ENCODE measurements at places on chromosomes 5 and 9. TPM values are rescaled to one million over a fixed set of nuclear protein-coding genes. Genes with fewer than 3 reads are reported as not detected.

DNAH5 gene
- not detected for total RNA-seq

ARL14EPL gene
- total RNA-seq: not detected

GRCh38 chr9:8429768-8430167 lies 630.2 kb upstream of the DMAC1 start:
- H3K27me3 ChIP-seq: no peaks in the 10 kb centered on the region
- no peak overlapping the region for H3K27ac ChIP-seq
- H3K4me3 ChIP-seq: no peak overlapping the region
- DNase-seq: no peak
- no peaks in the 10 kb centered on the region for H3K4me1 ChIP-seq

DNA sequence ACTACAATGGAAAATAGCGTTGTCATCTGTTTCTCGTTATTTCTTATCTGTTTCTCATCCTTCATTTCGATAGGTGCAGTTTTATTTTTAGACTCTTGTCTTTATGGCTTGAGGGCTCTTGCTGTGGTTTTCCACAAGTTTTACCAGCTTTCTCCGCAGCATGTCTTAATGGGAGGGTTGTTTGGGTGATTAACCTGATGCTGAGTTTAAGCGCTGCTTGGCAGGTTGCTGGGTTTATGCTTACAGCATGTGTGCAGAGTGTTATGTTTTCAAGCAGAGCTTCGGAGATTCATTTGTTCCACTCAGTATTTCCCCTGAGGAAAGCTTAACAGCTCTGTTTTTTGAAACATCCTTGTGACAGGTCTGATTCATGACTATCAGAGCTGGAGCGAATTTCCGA lies 154.0 kb downstream of the SLC12A2 start:
- no peak for DNase-seq
- H3K27me3 ChIP-seq: no peaks in the 10 kb centered on the region
- H3K27ac ChIP-seq: no peak overlapping the region
- no peaks in the 10 kb centered on the region for H3K4me1 ChIP-seq
- H3K4me3 ChIP-seq: no peak overlapping the region
- H3K36me3 ChIP-seq: no peaks in the 10 kb centered on the region

DNA sequence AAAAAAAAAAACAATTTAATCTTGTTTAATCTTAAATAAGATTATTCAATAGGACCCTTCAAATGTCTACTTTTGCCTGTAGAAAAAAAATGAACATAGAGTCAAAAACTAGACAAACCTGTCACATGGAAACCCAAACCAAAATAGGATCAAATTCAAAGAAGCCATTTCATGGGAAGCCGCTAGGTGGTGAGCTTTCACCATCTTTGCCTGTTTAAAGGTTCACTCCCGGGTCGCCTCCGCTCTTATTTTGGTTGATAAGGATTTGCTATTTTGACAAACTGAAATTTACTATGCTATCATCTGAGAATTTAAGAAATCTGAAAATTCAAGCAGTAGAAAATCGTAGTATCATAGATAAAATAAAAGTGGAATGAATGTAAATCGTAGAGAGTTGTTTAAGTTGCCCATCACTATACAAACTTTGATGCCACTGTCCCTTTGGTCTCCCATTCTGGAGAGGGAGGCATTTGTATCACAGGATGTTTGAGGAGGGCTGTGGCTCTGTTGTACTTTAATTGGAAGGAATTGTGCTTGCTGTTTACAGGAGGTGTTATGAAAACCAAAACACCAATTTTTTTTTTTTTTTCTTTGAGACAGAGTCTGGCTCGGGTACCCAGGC lies 43.5 kb upstream of the DNAH5 start:
- H3K4me1 ChIP-seq: no peaks in the 10 kb centered on the region
- H3K36me3 ChIP-seq: no peaks in the 10 kb centered on the region
- H3K27me3 ChIP-seq: no peaks in the 10 kb centered on the region
- DNase-seq: no peak

- no peaks in the 10 kb centered on the region for H3K4me1 ChIP-seq
- no peak overlapping the region for H3K27ac ChIP-seq
- H3K36me3 ChIP-seq: no peaks in the 10 kb centered on the region
- H3K27me3 ChIP-seq: no peaks in the 10 kb centered on the region
Measured at GRCh38 chr5:133449181-133449580, 163.2 kb downstream of the FSTL4 start.

DNA sequence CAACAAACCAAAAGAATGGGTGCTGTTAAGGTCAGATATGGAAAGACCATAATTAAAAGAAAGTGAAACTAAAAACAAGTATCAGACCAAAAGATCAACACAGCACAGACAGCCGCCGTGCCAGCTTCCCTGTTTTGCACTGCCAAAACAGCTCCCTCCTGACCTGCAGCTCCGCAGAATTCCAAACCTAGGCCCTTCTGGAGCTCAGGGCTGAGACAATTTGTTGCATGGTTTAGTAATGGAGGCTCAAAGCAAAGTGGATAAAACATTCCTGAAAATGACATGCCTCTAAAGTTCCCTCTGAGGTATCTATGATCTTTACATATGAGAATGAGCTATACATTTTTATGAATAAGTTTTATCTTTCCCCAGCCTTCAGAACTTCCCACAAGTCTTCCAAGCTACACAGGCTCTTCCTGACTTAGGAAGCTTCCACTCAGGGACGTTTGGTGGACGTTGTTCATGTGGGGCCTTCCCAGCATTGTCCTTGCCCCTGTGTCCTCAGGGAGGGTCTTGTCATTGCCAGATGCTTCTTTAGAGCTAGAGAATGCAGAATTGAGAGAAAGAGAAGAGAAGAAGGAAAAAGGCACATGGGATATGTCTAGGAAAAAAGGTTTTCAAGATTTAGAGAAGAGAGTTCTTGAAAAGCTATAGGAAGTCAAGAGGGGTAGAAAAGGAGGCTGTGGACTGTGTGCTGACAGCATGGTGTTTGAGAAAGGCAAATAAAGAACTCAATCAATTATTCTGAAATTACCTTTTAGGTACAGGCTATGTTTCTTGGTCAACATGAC lies 28.4 kb upstream of the SSBP2 start:
- DNase-seq: peak; percentile 44
- H3K36me3 ChIP-seq: no peaks in the 10 kb centered on the region
- peak overlapping the region; percentile 51 for H3K4me3 ChIP-seq
- no peaks in the 10 kb centered on the region for H3K27me3 ChIP-seq
- H3K27ac ChIP-seq: peak overlapping the region; percentile 70
- H3K4me1 ChIP-seq: peaks cover 5% of the 10 kb centered on the region

GRCh38 chr5:77774981-77775789 lies 954 bp downstream of the TBCA start:
- H3K27ac ChIP-seq: peak overlapping the region; percentile 97
- DNase-seq: no peak
- peaks cover 26% of the 10 kb centered on the region for H3K4me1 ChIP-seq
- no peaks in the 10 kb centered on the region for H3K36me3 ChIP-seq
- H3K4me3 ChIP-seq: peak overlapping the region; percentile 72

GRCh38 chr5:144876990-144877389 lies 706.3 kb downstream of the KCTD16 start:
- H3K27me3 ChIP-seq: no peaks in the 10 kb centered on the region
- H3K36me3 ChIP-seq: no peaks in the 10 kb centered on the region
- no peak overlapping the region for H3K27ac ChIP-seq
- DNase-seq: no peak
- no peaks in the 10 kb centered on the region for H3K4me1 ChIP-seq
- no peak overlapping the region for H3K4me3 ChIP-seq

- no peak overlapping the region for H3K27ac ChIP-seq
- no peak for DNase-seq
- H3K4me1 ChIP-seq: no peaks in the 10 kb centered on the region
- H3K36me3 ChIP-seq: no peaks in the 10 kb centered on the region
- H3K27me3 ChIP-seq: no peaks in the 10 kb centered on the region
- H3K4me3 ChIP-seq: no peak overlapping the region
Measured at GRCh38 chr5:64519263-64519662, 13.4 kb downstream of the RGS7BP start.

Measured in naive thymus-derived CD4-positive, alpha-beta T cell (primary cell).